Esophagus (tissue), 2 donors: ENCODE measurements at places on chromosomes 12 and 14. TPM values are rescaled to one million over a fixed set of nuclear protein-coding genes. Genes with fewer than 3 reads are reported as not detected.

Gene CMKLR1
- polyA plus RNA-seq, result 0.24 TPM

Gene TMEM229B
- polyA plus RNA-seq, result 0.26 TPM

Gene MANSC4
- polyA plus RNA-seq, result not detected

Gene CD4
- polyA plus RNA-seq, result 1.4 TPM

Gene TAS2R43
- polyA plus RNA-seq, result not detected

Gene MIP
- not detected for polyA plus RNA-seq

Gene CABP1
- polyA plus RNA-seq, result 1.1 TPM

Gene SCN8A
- 0.09 TPM for polyA plus RNA-seq

Gene HOXC12
- polyA plus RNA-seq, result not detected

Gene TEAD4
- polyA plus RNA-seq, result 8.5 TPM

Gene MORN3
- polyA plus RNA-seq, result 0.13 TPM

Gene PROX2
- not detected for polyA plus RNA-seq

Gene DHH
- polyA plus RNA-seq, result 0.06 TPM

Gene CLEC9A
- polyA plus RNA-seq, result 0.13 TPM

Gene NYNRIN
- polyA plus RNA-seq, result 4.8 TPM

Gene STAT2
- polyA plus RNA-seq, result 35.1 TPM

Gene CBLN3
- 0.75 TPM for polyA plus RNA-seq

Gene TXNDC16
- 1.9 TPM for polyA plus RNA-seq

Gene LGALS3
- 630 TPM for polyA plus RNA-seq

Gene LRRC10
- not detected for polyA plus RNA-seq

Gene SLC6A13
- polyA plus RNA-seq, result not detected

Gene TMEM52B
- 0.04 TPM for polyA plus RNA-seq

Gene GLI1
- polyA plus RNA-seq, result 0.28 TPM

Gene RHOF
- polyA plus RNA-seq, result 6.4 TPM

Gene SDSL
- 1.3 TPM for polyA plus RNA-seq

Gene BATF
- polyA plus RNA-seq, result 2.0 TPM

Gene ACRBP
- polyA plus RNA-seq, result 0.84 TPM

Gene SLC17A8
- polyA plus RNA-seq, result not detected

Gene P2RX2
- 1.4 TPM for polyA plus RNA-seq

Gene TIGAR
- polyA plus RNA-seq, result 2.4 TPM

Gene VWF
- polyA plus RNA-seq, result 38.4 TPM

Gene KIAA0586
- 3.9 TPM for polyA plus RNA-seq

Gene OTUB2
- 3.9 TPM for polyA plus RNA-seq

Gene CLEC7A
- 7.3 TPM for polyA plus RNA-seq

Gene TAS2R10
- polyA plus RNA-seq, result not detected

Gene LRP6
- polyA plus RNA-seq, result 2.5 TPM

Gene CCDC177
- polyA plus RNA-seq, result 0.01 TPM

Gene FAM181A
- polyA plus RNA-seq, result not detected

Gene SELPLG
- 2.0 TPM for polyA plus RNA-seq

Gene E2F7
- polyA plus RNA-seq, result 1.1 TPM

Gene PGF
- polyA plus RNA-seq, result 2.4 TPM

Gene PPP1R36
- polyA plus RNA-seq, result 0.26 TPM

Gene CCDC175
- polyA plus RNA-seq, result not detected

Gene PRPH
- 0.28 TPM for polyA plus RNA-seq

Gene WNT1
- not detected for polyA plus RNA-seq

Gene LRP1-AS
- not detected for polyA plus RNA-seq

Gene PTPN6
- 19.1 TPM for polyA plus RNA-seq

Gene TAMALIN
- polyA plus RNA-seq, result 6.1 TPM

Gene EMP1
- 1,599 TPM for polyA plus RNA-seq

Gene IL31
- not detected for polyA plus RNA-seq

Gene SIX1
- polyA plus RNA-seq, result not detected

Gene DTX1
- polyA plus RNA-seq, result 0.49 TPM

Gene BTBD7
- 10.7 TPM for polyA plus RNA-seq

Gene SERPINA10
- polyA plus RNA-seq, result not detected

Gene SPX
- 0.02 TPM for polyA plus RNA-seq

Gene TMEM30B
- 12.8 TPM for polyA plus RNA-seq

Gene MYF6
- not detected for polyA plus RNA-seq

Gene TRIAP1
- polyA plus RNA-seq, result 19.2 TPM
